ENCODE measurements at places on chromosomes 16 and 17.

DNA sequence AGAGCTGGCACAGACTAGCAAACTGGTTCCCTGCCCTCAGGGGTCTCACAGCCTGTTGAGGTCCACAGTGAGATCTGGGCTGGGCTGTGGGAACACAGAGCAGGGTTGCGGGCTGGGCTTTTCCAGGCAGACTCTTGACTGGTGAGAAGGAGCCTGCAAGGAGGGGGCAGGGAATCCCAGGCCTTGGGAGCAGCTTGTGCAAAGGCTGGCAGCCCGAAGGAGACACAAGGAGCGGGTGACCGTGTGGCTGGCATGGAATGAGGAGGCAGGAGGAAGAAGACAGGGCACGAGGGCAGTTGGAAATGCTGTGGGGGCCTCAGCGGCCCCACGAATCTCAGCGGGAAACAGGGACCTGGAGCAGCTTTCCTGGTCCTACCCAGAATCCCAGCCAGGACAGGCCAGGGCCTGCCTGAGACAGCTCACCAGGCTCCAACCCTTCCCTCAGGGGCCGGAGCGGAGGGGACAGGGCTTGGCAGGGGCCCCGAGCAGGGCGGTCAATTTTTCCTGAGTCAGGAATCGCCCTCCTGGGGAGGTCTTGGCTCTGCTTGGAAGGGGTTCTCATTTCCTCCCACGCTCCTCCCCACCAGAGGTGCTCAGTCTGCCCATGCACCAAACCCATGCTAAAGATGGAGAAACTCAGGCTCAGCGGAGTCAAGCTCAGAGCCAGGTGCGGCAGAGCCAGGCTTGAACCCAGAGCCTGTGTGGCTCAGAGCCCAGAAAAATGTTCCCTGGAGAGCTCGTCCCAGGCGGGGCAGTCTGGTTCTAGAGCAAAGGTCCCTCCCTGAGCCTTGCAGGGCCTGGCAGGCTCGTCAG is 9.2 kb upstream of the SNN start:
- peak; percentile 26 for DNase-seq

DNA sequence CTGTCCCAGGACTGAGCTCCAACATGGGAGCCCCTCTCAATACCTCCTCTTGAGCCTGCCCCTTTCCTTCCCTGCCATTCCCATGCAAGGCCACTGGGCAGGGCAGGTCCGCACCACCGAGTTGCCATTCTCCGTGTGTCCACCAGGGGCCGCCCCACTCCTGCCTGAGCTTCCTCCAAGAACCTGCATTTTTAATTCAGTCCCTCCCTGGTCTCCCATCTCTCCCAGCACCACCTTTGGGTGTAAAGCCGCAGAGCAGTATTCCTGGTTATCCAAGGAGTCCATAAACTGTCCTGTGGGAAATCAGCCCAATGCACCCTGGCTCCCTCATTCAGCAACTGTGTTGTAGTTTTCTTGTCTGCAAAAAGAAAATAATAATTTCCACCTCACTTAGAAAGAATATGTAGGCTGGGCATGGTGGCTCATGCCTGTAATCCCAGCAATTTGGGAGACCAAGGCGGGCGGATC is 15.9 kb upstream of the ANKRD40CL start:
- peak; percentile 83 for DNase-seq

GRCh38 chr16:4435337-4436067 is 9.8 kb downstream of the DNAJA3 start:
- DNase-seq: no peak

DNA sequence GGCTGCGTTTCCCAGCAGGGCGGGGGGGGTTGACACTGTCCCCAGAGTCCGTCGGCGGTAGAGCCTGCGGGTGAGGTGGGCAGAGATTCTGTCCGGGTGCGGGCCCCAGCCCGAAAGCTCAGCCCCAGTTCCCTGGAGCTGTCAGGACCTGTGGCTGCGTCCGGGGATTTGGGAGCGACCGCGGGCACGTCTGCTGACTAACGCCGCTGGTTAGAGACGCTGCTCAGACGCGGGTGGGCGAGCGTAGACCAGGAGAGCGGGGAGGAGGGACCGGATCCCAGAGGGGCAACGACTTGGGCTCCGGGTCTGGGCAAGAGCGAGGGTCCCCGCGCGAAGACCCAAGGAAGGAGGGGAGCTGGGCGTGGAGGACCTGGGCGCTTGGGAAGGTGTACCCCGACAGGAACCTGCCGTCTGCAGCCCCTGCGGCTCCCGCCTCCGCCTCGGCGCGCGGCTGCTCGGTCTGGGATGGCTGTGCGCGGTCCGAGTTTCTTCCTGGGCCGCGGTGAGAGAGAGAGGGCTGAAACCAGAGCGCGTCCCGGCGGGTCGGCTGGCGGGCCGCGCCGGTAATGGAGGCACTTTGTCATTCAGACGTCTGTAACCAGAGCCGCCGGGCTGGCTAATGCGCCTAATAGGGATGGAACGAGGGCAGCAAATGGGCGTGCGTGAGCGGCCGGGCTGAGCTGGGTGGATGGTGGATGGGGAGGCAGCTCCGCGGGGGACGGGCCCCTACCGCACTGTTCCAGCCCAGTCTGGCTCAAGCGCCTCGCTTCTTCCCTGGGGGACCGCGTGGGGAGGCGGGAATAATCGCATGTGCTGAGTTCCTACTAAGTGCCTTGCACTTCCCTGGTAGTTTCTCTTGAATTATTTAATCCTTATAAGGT is 2.3 kb downstream of the NGFR start:
- peak; percentile 52 for DNase-seq

GRCh38 chr17:34301986-34302385 is 16.4 kb downstream of the CCL11 start:
- no peak for DNase-seq

DNA sequence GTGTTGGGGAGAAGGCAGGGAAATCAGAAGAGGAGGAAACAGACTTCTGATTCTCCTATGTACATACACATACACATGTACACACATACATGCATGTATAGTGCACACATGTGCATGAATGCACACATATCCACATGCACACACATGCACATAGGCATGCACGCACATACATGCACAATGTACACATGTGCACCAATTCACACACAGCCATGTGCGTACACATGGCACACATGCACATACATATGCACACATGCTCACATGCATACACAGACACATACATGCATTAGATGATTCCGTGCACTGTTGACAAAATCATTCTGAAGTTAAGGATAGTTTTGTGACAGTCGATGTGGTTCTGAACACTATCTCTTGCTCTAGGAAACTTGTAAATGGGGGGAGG is 214.0 kb upstream of the CDH13 start:
- no peak for DNase-seq

DNA sequence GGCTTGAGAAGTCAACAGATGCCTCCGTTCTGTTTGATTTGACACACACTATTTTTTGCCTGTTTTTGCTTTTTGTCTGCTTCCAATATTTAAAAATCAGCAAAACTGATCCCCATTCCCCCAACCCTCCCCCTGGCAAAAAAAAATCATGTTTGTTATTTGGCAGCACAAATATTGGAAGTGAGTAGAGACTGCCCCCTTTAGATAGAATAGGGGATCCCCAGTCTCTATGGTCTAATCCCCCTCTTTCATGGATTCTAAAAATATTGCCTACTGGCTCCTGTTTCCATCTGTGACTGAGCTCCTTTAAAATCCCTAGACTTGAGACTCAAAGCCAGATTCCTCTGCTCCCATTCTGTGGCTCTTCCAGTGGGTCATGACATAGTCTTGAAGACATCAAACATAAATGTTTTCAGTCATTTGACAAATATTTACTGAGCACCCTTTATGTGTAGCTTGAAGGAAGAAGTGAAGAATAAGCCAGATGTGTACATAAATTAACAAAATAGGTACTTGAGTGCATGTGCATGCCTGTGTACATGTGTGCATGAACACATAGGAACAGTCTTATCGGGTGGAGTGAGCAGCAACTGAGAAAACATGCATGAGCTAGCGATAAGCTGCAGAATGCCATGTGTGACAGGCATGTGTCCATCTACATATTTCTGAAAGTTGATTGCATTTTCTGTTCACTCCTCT is 101.2 kb downstream of the SALL1 start:
- no peak for DNase-seq

GRCh38 chr16:50371936-50372595 is 3.3 kb upstream of the BRD7 start:
- DNase-seq: no peak

DNA sequence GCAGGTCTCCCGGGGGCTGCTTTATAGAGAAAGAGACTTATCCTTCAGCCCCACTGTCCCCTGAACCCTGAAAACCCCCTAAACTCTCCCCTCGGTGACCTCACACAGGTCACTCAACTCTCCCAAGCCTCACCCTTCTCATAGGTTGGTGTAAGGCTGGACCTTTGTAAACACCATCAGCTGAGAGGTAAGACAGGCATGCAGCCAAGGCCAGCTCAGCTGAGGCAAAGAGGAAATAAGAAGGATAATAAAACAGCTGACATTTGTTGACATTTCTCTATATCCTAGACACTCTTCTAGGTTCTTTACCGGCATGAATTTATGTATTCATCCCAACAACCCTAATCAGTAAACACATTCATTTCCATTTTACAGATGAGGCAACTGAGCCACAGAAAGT is 134.3 kb downstream of the CCT6B start:
- DNase-seq: no peak

DNA sequence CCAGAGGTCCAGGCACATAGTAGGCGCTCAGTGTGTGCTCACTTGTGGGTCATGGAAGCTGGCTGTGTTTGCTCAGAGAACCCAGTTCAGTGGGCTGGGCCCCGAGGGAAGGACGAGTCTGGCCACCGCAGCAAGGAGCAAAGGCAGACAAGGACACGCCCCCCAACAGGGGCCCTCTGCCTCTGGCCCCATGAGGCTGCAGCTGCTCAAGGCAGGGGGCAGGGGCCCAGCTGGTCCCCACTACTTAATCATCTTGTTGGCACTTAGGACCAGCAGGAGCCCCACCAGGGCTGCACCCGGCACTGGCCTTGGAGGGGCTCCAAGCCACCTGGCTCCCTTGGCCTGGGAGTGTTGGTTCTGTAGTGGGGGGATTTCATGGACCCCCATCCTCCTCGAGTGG is 16.1 kb downstream of the KCNJ12 start:
- DNase-seq: peak; percentile 19

GRCh38 chr17:31917065-31917529 is 15.6 kb upstream of the UTP6 start:
- DNase-seq: no peak

DNA sequence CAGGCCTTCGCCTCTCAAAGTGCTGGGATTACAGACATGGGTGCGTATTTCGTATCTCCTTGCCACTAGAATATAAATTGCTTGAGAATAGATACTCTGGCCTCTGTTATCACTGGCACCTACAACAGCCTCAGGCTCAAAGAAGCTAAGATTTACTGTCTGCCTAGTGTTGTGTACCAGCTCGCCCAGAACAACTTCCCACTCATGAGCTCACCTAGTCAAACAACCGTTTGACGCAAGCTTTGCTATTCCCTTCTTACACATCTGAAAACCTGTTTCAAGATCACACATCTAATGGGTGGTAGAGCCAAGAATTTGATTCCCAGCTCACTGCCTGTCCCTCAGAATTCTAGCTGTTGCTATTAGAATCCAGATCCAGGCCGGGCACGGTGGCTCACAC is 24.4 kb downstream of the MIS12 start:
- no peak for DNase-seq

GRCh38 chr17:66555605-66556004 is 253.2 kb downstream of the PRKCA start:
- DNase-seq: no peak

- DNase-seq: peak; percentile 36
Measured at GRCh38 chr16:4733747-4734062, 366 bp downstream of the ANKS3 start.

- DNase-seq: no peak
Measured at GRCh38 chr16:50676684-50677225, 4.4 kb downstream of the SNX20 start.

DNA sequence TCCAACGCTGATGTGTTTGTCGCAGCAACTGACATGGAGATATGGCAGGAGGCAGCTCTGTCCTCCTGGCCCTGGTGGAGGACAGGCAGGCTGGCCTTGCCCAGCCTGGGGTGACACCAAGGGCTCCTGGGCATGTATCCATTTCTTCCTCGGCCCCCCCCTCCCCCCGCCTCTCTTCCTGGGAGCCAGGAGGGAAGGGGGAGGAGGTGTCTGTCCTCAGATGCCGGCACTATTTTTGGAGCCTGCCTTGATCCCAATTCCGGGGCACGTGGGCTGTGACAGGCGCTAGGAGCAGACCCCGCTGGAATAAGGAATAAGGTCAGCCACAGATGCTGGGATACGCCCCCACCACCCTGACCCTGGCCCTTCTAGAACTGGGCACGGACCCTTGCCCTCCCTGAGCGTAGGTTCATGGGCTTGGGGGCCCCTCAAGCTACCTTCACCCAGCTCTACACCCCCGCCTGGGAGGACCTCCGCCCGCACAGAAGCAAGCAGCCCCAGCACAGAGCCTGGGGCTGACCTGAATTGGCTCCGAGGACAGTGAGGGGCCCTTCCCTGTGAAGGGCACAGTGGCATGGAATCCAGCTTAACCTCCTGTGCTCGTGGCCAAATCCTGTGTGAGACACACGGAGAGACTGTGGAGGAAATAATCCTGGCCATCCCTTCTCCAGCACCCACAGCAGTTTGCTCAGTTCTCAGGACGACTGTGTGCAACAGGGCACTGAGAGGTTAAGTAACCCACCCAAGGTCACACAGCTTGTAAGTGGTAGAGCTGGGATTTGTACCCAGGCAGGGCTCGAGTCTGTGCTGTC is 24.1 kb downstream of the SEC14L5 start:
- no peak for DNase-seq

DNA sequence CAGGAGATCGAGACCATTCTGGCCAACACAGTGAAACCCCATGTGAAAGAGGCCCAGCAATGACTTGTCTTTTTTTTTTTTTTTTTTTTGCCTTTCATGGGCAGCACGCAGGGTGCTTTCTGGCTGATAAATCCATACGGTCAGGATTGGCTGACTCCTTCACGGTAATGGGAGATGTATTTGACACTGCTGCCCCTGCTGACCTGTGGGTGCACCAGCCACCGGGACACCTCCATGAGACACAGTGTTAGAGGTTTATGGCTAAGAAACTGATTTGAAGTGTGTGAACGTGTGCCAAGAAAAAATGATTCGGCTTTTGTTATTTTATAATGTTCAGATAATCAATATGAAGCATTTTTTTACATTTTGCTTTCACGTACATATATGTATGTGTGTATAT is 48.4 kb downstream of the MAP2K6 start:
- DNase-seq: no peak

- DNase-seq: no peak
Measured at GRCh38 chr16:59179446-59180082, 445.4 kb upstream of the GOT2 start.
